Stimulated activated CD4-positive, alpha-beta T cell treated with anti-CD3 and anti-CD28 coated beads, Interleukin-4, amount 100 ng/mL, for 1 hour (primary cell): ENCODE measurements at places on chromosomes 5 and 9.

- DNase-seq: no peak
These were observed 62.4 kb downstream of the ERGIC1 start for GRCh38 chr5:172896465-172896864.

- peak; percentile 43 for DNase-seq
These were observed 59.6 kb downstream of the C9orf152 start for GRCh38 chr9:110148384-110148783.

DNA sequence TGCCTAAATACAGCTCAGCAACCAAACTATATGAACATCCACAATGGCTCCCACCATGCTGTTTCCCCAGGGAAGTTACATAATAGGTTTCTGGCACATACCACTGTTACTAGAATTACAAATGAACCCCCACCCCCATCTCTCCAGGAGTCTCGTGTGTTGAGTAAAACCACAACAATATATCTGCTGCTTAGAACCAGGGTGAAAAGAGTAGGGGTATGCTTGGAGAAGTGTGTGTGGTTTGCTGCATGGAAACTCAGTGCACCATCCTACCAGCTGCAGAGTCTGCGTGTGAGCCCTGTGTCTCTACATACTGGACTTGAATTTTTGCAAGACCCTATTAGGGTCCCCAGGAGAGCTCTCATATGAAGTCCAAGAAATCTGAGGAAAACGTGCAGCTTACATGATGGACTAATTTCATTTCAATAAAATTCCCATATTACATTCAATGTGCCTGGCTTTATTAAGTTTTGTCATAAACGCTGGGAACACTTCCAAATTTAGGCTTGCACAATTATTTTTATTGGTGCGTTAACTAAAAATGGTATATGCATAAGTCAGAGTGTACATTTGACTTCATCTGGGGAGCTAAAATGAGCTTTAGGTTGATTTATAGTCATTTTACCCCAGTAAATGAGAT, 104.5 kb upstream of the NFIB start:
- DNase-seq: no peak

DNA sequence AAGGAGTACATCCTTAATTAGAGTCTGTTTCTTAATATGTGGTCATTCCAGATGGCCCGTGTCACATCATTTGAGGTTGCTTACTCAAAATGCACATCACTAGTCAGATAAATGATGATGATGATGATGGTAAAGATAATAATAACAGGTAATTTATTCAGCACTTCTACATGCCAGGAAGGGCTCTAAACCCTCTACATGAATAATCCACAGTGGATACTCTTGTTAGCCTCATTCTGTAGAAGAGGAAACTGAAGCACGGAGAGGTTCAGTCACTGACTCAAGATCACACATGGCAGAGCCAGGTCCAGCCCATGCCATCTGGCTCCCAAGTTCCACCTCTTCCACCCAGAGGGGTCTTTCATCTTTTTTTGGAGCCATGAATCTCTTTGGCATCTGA, 11.7 kb downstream of the SH3PXD2B start:
- no peak for DNase-seq

DNA sequence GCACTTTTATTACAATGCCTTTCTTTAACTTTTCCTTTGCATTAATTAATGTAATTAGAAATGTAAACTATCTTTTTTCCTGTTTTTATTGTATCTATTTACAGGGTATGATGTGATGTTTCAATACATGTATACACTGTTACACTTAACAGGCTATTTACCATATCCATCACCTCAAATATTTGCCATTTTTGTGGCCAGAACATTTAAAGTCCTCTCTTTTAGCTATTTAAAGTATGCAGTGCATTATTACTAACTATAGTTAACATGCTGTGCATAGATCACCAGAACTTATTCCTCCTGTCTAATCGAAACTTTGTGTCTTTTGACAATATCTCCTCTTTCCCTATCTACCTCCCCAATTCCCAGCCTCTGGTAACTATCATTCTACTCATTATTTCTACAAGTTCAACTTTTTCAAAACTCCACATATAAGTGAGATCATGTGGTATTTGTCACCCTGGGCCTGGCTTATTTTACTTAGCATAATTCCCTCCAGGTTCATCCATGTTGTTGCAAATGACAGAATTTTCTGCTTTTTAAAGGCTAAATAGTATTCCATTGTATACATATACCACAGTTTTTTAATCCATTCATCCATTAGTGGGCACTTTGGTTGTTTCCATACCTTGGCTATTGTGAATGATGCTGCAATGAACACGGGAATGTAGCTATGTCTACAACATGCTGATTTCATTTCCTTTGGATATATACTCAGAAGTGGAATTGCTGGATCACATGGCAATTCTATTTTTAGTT, 32.8 kb downstream of the OR2K2 start:
- DNase-seq: no peak

- DNase-seq: no peak
These were observed 414.1 kb upstream of the MEF2C start for GRCh38 chr5:89297066-89297465.

DNA sequence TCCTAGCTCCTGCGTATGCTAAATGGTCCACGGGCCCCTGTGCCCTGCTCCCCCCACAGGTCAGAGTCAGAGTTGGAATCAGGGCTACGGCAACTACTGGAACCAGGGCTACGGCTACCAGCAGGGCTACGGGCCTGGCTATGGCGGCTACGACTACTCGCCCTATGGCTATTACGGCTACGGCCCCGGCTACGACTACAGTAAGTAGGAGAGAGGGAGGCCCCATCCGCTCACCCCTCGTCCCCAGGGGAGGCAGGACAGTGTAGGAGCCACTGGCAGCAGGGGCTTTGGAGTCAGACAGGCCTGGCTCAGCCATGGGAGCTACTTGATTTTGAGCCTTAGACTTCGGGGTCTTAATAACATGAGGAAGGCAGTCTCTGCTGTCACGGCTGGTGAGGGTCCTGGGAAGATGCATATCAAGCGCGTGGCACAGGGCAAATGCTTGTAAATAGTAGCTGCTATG, 5.8 kb downstream of the HNRNPAB start:
- no peak for DNase-seq

GRCh38 chr5:976849-977751, 31.5 kb upstream of the NKD2 start:
- DNase-seq: no peak

GRCh38 chr9:116073826-116074225, 79.8 kb upstream of the PAPPA start:
- DNase-seq: no peak

- DNase-seq: no peak
These were observed 229.5 kb downstream of the PAPPA start for GRCh38 chr9:116383133-116383532.

DNA sequence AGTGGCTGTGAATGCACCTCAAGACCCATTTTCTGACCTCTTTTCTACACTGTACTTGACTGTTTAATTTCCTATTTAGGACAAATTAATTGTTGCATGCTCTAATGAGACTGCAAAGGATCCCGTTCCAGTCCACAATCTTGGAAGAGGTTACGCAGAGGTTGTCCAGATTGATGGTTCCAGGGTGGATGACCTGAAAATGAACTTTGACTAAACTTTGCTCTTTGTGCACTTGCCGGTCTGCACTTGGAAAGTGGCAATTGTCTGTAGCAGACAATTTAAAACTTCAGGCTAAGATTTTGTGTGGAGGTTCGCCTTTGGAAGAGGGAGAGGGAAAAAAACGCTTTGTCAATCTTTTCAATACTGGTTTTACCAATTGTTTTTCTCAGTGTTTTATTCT, 267.8 kb downstream of the TMEM161B start:
- DNase-seq: no peak

- DNase-seq: no peak
These were observed 90.1 kb downstream of the GOLPH3 start for GRCh38 chr5:32083981-32084430.

- DNase-seq: no peak
These were observed 218.4 kb downstream of the FSTL4 start for GRCh38 chr5:133393776-133394476.

- DNase-seq: no peak
These were observed 24.7 kb upstream of the IFNE start for GRCh38 chr9:21506626-21507482.

DNA sequence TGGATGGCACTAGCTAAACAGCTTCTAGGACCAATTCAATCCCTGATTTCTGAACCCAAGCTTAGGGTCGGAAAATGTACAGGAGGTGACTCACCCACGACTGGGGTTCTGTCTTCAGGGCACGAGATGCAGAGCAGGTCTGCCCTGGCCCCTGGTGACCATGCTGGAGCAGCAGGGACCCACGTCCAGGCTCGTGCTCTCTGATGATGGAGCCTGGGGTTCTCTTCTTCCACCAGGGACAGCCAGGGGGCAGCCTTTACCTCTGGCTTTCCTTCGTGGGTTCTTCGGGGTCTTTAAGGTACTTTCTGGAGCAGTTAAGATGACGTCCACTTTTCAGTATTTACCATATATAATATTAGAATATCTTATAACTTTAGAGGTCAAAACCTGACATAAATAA, 2.1 kb downstream of the CFAP77 start:
- peak; percentile 11 for DNase-seq

DNA sequence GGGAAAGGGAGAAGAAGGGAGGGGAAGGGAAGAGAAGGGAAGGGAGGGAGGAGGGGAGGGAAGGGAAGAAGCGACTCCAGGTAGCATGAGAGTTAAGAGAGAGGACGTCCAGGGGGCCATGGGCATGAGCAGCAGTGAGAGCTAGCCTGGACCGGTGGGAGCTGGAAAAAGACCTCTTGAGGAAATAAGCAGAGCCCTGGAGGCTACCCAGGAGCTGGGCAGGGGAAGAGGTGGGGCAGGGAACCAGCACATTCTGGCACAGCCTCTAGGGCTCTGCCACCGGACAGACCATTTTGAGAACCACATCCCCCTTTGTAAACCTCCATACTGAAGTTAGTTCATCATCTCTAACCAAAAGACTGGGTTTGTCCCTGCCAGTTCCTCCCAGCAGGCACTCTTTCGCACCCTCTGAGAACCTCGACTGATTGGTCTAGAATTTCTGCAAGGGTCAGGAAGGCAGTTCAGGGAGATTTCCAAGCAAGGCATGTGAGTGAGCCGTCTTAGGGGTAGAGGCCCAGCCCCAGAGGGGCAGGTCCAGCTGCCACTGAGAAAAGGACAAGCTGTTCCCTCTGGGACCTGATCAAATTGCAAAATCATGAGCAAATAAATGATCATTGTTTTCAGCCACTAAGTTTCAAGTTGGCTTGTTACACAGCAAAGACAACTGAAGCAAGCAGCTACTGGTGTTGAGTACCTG, 11.6 kb downstream of the NAIF1 start:
- no peak for DNase-seq

DNA sequence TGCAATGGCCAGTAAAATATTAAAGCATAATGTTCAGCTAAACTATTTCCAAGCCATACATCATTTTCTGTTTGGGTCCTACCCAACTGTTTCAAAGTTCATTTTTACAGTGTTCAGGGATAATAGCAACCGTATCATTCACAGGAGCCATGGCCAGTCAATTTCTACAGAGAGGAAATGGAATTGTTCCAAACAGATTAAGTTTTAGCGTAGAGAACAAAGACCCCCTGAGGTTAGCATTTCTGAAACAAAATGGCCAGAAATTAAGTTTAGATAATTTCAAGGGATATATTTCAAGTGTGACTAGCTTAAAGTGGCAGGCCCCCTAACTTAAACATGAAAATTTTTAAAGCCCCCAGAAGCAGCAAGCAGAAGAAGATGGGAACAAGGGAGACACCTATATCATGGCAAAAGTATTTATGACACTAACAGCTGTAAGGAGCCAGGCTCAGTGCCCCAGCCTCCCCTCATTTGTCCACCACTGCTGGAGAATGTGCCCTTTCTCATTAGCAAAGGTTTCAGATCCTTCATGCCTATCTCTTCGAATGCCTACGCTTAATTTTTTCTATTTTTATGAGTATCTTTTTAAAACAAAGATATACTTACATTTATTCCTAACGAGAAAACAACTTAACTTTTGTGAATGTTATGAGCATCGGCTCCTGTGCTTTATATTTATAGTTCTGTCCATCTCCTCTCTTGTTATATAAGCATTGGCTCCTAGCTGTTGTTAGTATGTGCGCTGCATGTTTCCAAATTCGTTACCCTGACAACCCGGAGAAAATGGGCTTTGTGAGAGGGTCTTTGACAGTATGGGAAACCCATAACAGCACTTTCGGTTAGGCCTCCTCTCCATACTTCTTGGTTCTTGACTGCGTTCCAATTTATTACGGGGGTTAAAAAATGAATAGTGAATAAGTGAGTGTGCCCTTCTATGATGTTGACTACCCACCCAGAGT, 116.3 kb downstream of the MED27 start:
- no peak for DNase-seq

DNA sequence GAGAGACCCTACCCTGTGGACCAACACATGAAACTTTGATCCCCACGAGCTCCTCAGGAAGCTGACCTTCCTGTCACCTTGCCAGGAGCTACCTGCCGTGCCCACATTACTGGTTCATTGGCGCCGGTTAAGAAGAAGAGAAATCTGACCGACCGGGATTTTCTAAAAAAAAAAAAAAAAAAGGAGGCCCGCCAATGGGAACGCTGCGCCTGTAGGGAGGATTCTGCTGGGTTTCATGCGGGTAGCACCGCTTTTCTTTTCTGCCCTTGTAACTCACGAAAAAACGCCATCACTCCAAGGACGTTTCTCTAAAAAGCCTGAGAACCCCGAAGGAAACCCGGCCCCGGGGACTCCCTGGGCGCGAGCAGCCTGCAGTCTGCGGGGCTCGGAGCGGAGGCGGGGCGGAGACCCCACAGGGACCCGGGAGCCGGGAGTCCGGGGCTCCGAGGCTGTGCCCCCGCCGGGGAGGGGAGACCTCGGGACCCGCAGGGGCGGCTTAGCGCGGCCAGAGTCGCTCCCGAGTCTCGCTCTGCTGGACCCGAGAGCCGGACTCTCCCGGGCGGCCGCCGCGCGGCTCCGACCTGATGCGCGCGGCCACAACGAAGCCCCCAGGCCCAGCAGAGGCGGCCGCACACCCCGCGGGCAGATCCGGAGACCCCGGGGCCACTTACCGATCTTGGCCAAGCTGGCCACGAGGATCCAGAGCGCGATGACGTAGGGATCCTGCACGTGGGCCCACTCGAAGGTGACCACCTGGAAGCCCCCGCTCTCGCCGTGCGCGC, 617 bp downstream of the SLC9A3 start:
- no peak for DNase-seq

DNA sequence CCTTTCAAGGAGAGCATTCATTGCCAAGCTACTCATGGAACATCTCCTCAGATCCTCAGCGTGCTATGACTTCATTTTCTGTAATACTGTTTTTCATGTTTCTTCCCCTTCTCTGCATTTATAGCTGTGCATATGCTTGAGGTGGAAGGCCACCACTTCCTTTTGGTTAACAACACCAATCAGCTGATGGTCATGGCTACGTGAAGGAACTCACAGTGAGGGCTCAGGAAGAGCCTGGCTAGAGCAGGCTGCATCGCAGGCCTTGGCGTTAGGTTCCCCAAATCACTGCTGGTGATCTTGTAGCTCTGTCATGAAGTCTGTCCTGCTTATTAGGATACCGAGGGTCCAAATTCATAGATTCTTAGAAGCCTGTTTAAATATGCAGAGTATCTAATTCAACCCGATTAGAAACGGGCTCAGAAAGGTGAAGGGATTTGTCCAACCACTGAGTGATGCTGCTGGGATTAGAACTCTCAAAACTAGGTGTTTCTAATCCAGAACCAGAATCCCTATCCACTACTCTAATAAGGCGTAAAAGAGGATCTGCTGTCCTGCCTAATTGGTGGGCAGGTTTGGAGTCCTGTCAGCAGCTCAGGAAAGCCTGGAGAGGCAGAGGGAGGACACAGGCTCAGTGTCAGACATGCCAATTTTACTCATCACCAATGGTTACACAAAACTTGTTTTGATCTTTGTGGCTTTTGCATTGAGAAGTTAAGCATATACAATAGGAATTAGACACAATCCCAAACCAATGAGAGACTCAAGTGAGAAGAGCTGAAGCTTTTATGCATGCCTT, 7.5 kb downstream of the SYK start:
- no peak for DNase-seq
